ENCODE measurements at places on chromosomes 6 and 20.

DNA sequence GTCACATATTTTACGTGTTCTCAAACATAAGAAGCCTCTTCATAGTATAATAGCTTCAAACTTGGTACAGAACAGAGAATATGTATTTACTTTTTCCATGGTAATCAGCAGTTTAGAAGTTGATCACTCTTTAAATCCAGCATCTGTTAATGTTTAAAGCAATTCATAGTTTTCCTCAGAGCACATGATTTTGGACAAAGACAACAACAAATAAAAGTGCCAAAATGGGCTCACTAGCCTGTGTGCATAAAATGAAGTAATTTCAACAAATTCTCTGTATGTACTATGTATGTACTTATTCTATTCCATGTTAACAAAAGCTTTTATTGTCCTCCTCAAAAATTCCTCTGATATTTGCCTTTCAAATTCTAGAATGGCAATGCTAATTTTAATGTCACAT, 38.1 kb upstream of the UST start:
- no peak for DNase-seq

- DNase-seq = no peak
Measured at GRCh38 chr20:17965042-17965697, 3.4 kb downstream of the SNX5 start.

- DNase-seq = no peak
Measured at GRCh38 chr6:41626917-41627316, 11.4 kb upstream of the MDFI start.

DNA sequence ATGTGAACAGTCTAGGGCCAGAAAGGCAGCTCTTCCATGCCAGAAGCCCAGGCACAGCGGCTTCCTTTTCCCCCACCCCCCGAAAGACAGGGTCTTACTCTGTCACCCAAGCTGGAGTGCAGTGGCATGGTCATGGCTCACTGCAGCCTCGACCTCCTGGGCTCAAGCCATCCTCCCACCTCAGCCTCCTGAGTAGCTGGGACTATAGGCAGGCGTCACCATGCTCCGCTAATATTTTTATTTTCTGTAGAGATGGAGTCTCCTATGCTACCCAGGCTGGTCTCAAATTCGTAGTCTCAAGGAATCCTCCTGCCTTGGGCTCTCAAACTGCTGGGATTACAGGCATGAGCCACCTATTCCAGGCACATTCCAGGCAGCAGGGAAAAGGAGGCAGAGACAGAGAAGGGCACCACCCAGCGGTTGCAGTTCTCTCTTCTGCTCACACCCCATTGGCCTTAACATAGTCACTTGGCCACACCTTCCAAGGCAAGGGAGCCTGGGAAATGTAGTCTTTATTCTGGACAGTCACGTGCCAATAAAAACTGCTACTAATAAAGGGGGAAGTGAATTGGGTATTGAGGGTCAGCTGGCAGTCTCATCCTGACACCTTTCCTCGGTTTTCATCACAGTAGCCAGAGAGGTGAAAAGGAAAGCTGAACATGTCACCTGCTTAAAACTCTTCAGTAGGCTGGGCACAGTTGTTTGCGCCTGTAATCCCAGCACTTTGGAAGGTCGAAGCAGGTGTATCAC, 205.9 kb downstream of the ZMYND8 start:
- peak; percentile 81 for DNase-seq

DNA sequence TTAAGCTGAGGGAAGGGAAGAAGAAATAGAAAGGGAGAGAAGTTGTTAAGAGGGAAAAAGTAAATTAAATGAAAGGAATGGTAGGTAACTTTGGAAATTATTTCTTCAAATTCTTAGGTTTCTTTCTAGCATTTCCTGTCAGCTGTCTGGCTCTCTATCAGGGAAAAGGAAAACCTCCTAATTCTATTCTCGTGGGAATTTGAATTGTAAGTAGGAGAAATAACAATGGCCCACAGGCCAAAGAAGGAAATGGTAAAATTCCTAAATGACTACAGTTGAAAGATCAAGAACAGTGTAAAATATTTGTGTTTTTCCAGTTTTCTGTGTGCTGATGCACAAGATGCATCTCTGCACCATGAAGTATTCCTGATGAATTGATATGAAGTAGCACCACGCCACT, 173.0 kb downstream of the IBTK start:
- peak; percentile 56 for DNase-seq
